Activated T-cell treated with anti-CD3 and anti-CD28 coated beads for 4 hours (primary cell): ENCODE measurements at places on chromosomes 1 and 21.
A peak's percentile ranks its signal among the peaks of the same experiment; 100 is the strongest.

DNA sequence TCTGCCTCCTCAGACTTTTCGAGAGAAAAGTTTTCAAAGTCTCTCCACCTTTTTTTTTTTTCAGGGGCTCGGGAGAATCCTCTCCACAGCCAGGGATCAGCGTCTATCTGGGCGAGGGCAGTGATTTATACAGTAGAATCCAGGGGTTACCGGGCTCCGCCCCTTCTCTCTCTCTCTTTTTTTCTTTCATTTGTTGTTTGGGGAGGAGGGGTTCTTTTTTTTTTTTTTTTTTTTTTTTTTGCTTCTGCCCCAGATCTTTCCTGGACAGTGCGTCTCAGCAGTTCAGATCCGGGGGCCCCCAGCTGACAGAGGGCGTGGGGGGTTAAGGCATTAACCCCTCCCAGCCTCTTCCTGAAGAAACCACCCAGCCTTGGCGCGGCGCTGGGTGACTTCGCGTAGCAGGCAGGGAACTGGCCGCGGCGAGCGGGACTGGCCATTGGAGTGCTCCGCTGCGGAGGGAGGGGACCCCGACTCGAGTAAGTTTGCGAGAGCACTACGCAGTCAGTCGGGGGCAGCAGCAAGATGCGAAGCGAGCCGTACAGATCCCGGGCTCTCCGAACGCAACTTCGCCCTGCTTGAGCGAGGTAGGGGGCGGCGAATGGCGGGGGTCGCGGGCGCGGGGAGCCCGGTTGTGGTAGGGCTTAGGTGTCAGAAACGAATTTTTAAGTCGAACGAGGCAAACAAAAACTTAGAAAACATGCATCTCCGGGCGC, at the start of gene S1PR1:
Gene S1PR1 (plus strand): TSS at position 504 of the 713 bp plus-strand sequence. CDS start 1,966 bp downstream, outside the sequence.
- peak; percentile 46 for DNase-seq

- DNase-seq, result no peak
Observed at GRCh38 chr1:200670242-200671118, 773 bp upstream of the DDX59 start.

- DNase-seq, result peak; percentile 53
Observed at GRCh38 chr1:40951943-40952743, 27.4 kb upstream of the CTPS1 start.

GRCh38 chr1:68481041-68481440, 15.8 kb downstream of the DEPDC1 start:
- no peak for DNase-seq

GRCh38 chr1:80629304-80629837, 1171.4 kb upstream of the ADGRL2 start:
- no peak for DNase-seq

DNA sequence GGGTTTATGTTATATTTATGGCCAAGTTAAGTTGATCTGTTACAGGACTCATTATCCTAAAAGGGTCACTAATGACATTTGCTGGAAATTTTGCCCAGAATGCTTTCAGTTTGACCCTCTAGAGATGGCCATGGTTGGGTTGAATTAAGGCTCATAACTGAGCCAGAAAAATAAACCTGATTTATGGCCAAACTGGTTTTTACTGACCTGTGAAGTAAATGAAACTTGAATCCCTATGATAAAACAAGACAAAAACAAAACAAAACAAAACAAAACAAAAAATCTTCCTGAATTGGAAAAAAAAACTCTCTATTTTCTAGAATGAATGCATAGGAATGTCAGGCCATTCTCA, 72.5 kb upstream of the CLDN14 start:
- no peak for DNase-seq

DNA sequence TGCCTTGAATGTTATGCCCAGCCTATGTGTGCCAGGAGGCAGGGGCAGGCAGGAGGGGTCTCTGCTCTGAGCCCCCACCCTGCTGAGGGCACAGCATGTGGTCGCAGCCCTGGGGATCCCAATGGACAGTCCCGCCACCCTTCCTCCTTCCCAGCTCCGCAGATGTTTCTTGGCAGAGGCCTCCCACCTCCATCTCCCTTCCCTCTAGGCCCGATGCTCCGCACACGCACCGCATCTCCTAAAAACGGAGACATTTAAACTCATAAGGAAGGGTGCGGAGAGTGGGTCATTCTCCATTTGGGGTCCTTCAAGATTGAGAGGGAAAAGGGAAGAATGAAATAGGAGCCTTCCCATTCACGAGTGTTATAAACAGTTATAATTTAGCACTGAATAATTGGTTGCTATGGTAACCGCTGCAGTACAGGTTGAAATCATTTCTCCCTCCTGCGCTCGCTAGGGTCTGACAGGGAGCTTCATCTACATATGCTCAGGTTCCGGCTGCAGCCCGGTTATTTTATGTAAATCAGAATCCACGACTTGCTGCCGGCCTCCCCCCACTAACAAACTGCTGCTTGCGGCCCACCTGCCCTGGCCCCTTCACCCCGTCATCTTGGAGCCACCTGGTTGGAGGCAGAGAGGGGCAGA, 16.0 kb downstream of the CHD5 start:
- DNase-seq, result no peak

- DNase-seq, result no peak
Observed at GRCh38 chr1:117275055-117275454, 64.3 kb upstream of the VTCN1 start.

- DNase-seq, result no peak
Observed at GRCh38 chr1:204294357-204294756, 65.4 kb downstream of the PLEKHA6 start.

- no peak for DNase-seq
Observed at GRCh38 chr1:87393445-87394085, 64.9 kb downstream of the LMO4 start.

GRCh38 chr1:234750922-234751627, 141.1 kb upstream of the IRF2BP2 start:
- no peak for DNase-seq

- DNase-seq, result no peak
Observed at GRCh38 chr1:74356493-74356892, 121.3 kb downstream of the TNNI3K start.

DNA sequence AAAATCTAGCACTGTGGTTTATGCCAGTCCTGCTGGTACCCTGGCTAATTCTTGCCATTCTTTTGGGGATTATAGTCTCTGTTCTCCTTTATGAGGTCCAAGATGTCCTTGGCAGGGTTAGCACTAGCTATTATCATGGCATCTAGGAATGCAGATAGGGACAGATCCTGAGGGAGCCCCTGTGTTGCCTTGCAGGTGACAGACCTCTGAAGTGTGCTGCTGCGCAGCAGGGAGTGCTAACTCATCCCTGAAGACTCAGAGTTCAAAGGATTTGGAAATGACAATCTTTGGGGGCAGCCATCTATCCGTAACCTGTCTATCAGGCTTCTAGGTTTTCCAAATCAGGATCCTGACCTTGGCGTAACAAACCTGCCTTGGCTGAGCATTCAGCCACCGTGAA, 16.3 kb downstream of the ZFYVE9 start:
- DNase-seq, result no peak

GRCh38 chr1:87706203-87706602, 377.5 kb downstream of the LMO4 start:
- no peak for DNase-seq

DNA sequence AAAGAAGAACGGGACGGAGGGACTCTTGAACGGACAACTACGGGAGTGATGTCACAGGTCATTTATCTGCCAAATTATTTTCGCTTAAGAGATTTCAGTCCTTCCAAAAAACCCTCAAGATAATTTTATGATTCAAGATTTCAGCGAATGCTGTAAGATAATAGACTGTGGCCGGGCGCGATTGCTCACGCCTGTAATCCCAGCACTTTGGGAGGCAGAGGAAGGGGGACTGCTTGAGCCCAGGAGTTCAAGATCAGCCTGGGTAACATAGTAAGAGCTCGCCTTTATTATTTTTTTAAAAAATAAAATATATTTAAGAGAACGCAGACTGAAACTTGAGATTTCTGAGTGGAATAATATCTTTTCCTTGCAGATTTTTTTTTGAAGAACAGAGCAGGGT, 609 bp downstream of the RWDD2B start:
- no peak for DNase-seq

- no peak for DNase-seq
Observed at GRCh38 chr1:37177230-37177864, 143.0 kb upstream of the GRIK3 start.

GRCh38 chr1:116076831-116077230, 34.4 kb upstream of the MAB21L3 start:
- DNase-seq, result no peak

DNA sequence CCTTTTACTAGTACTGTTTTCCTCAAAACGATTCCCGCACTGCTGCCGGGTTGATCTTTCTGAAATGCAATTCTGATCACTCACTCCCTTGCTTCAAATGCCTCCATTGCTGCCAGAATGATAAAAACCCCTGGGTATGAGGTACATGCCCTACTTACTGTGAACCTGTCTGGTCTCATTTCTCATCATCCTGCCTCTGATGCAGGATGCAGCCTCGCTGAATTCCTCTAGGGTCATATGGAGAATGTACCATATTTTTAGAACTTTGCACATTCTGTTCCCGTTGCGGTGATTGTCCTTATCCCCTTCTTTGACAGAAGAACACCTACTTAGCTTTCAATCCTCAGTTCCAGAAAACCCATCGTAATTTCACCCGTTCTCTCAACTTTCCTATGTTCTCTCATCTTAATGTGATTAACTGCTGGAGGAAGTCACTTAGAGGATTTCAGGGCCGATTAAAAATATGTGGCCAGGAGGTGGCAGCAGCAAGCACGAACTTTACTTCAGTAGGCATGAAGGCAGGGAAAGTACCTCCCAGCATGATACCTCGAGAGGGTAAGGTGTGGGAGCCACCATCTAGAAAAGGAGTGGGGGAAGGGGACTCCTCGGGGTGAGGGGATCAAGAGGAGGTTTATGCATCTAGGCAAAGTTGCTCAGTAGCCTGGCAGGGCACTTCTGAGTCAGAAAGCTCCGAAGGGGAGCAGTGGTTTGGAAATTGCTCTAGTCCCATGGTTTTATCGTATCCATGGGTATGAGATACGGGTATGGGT, 361.5 kb upstream of the ZP4 start:
- DNase-seq, result peak; percentile 1

DNA sequence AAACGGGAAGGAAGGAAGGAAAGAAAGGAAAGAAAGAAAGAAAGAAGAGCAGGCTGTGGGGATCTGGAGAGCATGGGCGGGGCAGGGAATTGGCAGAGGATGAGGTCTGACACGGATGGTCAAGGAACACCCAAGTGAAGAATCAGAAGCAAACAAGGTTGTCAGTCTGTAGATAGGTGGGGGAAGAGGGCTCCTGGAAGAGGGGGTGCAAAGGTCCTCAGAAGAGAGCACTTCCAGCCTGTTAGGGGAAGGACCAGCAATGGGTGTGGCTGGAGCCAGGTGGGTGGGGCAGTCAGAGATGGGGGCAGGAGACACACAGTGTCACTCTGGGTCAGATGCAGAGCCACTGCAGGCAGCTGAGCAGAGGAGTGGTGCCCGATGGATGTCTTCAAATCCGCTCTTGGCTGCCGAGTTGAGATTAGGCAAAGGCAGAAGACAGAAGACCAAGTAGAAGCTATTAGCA, 11.0 kb upstream of the PLA2G2C start:
- no peak for DNase-seq

- no peak for DNase-seq
Observed at GRCh38 chr1:109133815-109134214, 19.9 kb downstream of the ELAPOR1 start.

GRCh38 chr21:42351626-42352440, 1.0 kb upstream of the TFF2 start:
- DNase-seq, result no peak

- DNase-seq, result no peak
Observed at GRCh38 chr1:78224246-78224785, 178.6 kb downstream of the GIPC2 start.

DNA sequence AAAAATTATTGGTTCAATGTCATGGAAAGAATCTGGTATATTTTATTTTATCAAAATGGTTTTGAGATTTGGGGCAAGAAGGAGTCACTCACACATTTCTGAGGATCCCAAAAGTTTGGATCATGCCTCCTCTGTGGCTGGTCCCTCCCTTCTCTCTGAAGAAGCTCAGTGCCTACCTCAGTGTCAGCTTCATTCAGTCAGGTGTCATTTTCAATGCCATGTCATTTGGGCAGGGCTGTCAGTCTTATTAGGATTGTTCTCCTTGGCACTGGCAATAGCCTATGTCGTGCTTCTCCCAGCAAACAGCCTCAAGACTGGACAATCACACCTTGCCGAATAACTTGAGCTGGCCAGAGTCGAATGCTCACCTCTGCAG, 264.5 kb upstream of the CAMK1G start:
- DNase-seq, result no peak

- no peak for DNase-seq
Observed at GRCh38 chr1:997993-998744, 1.7 kb downstream of the HES4 start.

GRCh38 chr1:33583567-33583966, 111.1 kb downstream of the ZSCAN20 start:
- DNase-seq, result no peak

DNA sequence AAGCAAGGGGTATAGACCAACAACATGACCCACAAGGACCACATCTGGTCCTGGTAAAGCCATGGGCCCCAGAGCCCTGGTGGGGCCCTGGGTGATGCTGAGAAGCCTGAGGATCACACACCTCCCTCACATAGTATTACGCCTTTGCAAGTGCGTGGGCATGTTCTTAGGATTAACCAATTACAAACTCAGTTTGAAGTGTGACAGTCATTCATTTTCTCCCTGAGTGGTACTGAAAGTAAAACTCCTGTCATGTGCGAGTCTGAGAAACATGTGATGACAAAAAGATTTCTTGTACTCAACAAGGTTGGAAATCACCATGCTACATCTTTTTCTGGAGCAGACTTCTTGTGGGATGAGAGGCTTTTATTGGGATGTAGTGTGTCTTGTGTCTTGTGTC, 315.3 kb upstream of the DUSP10 start:
- DNase-seq, result no peak

- DNase-seq, result no peak
Observed at GRCh38 chr1:3902111-3902511, 2.0 kb upstream of the C1orf174 start.

GRCh38 chr1:14825396-14825795, 226.9 kb downstream of the KAZN start:
- DNase-seq, result no peak

GRCh38 chr21:41428847-41429246, 2.8 kb downstream of the MX1 start:
- no peak for DNase-seq

DNA sequence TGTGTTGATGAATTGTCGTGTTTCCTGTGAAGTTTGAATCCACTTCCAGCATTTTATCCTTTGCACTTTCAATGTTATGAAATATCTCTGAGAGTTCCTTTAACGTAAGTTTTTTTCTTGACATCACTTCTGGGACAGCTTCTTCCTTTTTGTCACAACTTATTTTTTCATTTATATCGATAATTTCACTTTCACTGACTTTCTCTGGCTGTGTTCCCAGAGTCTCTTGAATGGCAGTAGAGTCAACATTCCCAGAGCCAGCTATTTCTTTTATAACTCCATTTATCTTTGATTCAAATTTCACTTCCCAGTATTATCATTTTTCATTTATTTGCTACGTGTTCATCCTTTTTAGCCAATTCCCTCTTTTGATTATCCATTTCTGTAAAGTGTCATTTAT, 256.5 kb downstream of the PAPPA2 start:
- DNase-seq, result no peak
